ENCODE measurements at places on chromosomes 4 and X.

GRCh38 chr4:14178421-14178820 is 550.9 kb upstream of the BOD1L1 start:
- DNase-seq: no peak

DNA sequence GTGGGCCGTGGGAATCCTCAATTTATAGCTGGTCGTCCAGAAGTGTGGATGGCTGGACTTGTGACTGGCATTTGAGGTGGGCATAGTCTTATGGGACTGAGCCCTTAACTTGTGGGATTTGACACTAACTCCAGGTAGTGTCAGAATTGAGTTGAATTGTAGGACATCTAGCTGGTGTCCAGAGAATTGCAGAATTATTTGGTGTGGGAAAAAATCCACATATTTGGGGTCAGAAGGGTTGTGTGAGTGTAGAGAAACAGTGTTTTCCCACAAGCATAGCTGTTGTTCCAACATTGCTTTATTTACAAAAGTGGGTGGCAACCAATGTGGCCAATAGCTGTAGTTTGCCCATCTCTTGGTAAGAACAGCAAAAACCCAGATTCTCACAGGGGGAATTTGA is 91.3 kb downstream of the MOSPD2 start:
- DNase-seq: no peak

GRCh38 chr4:15158406-15159091 is 156.3 kb downstream of the CPEB2 start:
- DNase-seq: no peak

DNA sequence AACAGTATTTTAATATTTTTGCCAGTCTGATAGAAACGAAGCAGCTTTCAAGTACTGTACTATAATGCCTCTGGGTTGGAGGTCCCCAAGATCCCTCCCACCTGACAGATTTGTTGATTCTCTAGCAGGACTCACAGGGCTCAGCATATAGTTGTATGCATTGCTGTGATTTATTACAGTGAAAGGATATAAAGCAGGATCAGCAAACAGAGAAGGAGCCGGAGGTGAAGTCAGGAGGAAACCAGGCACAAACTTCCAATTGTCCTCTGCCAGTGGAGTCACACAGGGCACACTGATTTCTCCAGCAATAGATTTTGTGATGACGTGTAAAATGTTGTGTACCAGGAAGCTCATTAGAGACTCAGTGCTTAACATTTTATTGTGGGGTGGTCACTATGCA is 19.0 kb downstream of the USP53 start:
- DNase-seq: no peak

GRCh38 chr4:106367072-106367471 is 1.5 kb downstream of the GIMD1 start:
- no peak for DNase-seq

DNA sequence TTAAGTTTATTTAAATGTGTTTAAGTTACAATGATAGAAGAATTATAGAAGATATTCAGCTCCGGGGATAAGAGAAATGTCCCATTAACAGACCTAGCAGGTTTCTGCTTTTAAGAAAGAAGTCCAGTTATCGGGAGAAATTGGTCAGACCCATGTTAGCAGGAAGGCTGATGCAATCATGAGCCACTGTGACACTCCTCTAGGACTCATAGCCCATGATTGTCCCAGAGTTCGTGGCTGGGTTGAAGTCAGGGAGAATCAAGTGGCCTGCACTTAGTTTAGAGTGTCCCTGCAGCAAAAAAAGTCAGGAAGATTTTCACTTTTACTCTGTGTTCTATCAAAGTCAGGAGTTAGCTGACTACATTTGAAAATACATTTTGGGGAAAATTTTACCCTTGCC is 72.0 kb downstream of the TMEM144 start:
- DNase-seq: no peak

GRCh38 chr4:165379678-165380064 is 863 bp downstream of the CPE start:
- DNase-seq: no peak

GRCh38 chr4:84597450-84597849 is 14.5 kb downstream of the CDS1 start:
- DNase-seq: no peak

DNA sequence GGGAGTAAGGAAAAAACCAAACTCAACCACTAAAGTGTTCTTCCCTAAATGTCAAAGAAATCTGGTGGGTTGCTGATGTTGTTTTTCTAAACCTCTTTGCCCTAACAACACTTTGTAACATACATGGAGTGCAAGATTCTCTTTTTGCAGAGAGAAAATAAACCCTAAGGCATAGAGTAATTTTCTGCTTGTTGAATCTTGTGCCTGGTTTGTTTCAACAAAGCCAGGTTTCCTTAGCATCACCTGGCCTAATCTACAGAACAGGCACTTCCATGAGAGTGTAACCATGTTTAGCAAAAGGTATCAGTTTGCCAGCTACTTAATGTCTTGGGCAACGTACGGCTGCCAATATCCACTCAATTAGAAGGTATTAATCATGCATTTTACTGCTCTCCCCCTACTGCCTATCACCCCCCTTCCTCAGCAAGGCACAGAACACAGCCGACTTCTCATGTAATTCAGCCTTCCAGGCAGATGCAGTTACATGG is 219.2 kb downstream of the MAML3 start:
- no peak for DNase-seq

- DNase-seq: no peak
Observed at GRCh38 chr4:6840062-6840976, 57.8 kb downstream of the KIAA0232 start.

DNA sequence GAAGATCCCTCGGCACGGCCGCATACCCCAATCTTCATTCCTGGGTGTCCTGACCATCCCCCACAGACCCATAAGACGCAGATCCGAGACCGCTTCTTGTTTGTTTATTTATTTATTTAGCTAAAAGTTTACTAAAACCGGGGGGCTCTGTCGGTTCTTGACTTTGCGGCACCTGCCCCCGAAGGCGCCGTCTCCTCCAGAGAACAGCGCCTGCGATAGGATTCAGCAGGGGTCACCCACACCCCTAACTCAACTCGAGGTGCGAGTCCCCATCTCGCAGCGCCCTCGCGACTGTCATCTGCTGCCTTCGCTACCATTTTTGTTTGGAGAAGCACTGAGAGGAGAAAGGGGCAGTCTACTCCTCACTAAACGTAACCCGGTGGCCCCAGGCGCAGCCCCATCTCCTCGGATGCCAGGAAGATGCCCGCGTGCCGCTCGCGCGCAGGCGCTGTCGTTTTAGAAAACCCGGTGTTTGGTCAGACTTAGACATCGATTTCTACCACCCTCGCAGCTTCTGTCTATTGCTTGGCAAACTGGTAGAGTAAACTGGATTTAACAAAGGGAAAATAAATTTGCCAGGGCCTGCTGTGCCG is 18.9 kb upstream of the GPR101 start:
- DNase-seq: peak; percentile 40

- no peak for DNase-seq
Observed at GRCh38 chr4:56762484-56763250, 58.8 kb downstream of the SPINK2 start.

- DNase-seq: no peak
Observed at GRCh38 chr4:153398713-153399112, 54.2 kb downstream of the MND1 start.

DNA sequence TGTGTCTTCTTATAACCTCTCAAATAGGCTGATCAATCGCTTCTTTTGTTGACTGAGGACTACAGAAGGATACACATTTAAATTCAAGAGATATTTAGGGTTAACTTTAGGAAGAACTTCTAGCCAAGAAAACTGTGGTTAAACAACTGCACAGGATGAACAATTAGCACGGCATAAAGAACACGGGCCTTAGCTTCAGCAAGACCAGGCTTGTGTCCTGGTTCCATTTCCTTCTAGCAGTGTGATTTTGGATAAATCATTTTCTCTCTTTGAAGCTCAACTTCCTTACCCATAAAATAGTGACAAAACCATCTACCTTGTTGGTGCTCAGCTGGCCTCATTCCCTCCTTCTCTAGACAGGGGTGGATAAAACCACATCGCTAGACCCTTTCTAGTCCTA is 117.6 kb downstream of the TSPAN5 start:
- no peak for DNase-seq

All from activated CD4-positive, CD25-positive, alpha-beta regulatory T cell treated with anti-CD3 and anti-CD28 coated beads, Interleukin-2, amount 50 U/mL, for 72 hours (primary cell).